ENCODE measurements at places on chromosomes 12 and 14.

- no peak for DNase-seq
These were observed 112.5 kb downstream of the ETV6 start for GRCh38 chr12:11761869-11762567.

- no peak for DNase-seq
These were observed 138.0 kb downstream of the ZNF664 start for GRCh38 chr12:124111006-124111405.

DNA sequence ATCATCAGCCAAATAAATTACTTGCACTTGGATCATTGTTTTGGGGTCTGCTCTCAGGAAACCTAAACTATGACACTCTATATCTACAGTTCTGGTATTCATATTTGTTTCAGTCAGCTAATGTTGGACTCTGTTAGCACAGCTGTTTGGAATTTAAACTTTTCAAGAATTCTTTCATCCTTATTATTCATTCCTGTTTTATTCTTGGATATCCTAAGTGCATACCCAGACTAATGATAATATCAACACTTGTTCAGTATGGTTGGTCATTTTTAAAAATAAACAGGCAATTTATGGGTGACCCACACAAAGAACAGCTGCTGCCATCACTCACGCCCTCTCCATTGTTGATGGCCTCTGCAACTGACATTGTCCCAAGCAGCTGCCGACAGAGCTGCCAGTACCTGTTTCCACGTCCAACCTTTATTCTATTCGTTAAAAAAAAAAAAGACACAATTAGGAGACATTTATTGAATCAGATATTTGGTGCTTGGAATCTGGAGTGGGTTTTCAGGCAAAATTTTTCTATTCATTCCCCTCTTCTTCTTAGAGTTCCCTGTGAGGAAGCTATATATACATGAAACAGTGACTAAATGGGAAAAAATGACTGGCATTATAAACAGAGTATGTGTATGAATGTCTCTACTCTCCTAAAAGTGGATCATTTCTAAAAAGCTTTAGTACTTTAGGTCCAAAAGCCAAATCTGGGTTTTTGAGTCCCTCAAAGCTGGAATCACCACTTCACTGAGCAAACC is 252.1 kb upstream of the NAV3 start:
- no peak for DNase-seq

- DNase-seq, result no peak
These were observed 106.0 kb upstream of the CCDC196 start for GRCh38 chr14:66380143-66380542.

GRCh38 chr12:54195737-54196347 is 7.1 kb upstream of the SMUG1 start:
- no peak for DNase-seq

DNA sequence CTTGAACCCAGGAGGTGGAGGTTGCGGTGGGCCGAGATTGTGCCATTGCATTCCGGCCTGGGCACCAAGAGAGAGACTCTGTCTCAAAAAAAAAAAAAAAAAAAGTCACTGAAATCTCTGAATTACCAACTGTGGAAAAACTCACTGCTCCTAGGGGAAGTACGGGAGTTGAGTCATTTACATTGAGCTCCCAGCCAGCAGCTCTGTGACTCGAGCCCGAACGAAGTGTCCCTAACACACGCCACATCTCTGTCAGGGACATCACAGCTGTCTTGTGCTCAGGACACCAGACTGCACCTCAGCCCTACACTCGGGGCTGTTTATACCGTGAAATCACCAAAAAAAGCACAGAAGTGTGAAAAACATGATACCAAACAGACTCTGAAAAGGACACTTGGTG is 21.1 kb downstream of the ATP6V0A2 start:
- DNase-seq, result no peak

GRCh38 chr14:68548194-68549076 is 244.4 kb downstream of the ZFP36L1 start:
- DNase-seq, result no peak

- DNase-seq, result no peak
These were observed 46.5 kb upstream of the ESR2 start for GRCh38 chr14:64340560-64341196.

DNA sequence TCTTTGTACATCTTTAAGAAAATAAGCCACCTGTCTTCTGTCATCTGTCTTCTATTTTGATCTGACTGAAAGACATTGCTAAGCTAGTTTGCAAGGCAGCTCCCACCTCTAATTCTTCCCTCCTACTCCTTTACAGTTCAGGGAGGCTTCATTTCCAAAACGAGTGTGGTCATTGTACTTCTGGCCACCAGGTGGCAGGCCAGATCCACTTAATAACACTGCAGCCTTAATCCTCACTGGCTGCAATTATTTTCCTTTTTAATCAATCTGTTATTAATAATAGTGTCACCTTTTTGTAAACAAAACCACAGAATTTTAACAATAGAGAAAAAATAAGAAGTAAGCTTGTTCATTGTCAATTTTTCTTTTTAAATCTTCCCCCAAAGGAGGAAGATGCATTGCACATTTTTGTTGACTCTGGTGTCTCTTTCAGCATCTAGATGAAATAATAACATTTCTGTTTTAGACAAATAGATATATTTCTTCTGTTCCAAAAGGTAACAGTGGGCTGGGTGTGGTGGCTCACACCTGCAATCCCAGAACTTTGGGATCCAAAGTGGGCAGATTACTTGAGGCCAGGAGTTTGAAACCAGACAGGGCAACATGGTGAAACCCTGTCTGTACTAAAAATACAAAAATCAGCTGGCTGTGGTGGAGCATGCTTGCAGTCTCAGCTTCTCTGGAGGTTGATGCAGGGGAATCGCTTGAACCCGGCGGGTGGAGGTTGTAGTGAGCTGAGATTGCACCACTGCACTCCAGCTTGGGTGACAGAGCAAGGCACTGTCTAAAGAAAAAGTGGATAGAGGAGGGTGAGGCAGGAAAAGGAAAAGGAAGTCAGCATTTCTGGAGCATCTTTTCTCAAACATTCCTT is 23.3 kb downstream of the GABARAPL1 start:
- DNase-seq, result no peak

DNA sequence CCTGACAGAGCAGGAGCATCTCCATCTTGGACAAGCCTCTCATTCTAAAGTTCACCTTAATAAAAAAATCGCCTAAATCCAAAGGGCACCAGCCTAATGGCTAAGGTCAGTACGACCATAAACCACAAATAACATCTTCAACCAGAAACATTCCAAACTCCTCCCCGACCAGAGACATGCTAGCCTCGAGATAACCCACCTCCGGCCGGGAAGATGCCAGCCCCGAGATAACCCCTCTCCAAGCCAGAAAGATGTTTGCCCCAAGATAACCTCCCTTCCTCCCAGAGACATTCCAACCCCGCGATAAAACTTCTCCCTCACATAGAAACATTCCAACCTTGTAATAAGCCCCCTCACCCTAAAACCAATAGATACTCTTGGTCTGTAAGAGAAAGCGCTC is 86.8 kb upstream of the PKP2 start:
- no peak for DNase-seq

DNA sequence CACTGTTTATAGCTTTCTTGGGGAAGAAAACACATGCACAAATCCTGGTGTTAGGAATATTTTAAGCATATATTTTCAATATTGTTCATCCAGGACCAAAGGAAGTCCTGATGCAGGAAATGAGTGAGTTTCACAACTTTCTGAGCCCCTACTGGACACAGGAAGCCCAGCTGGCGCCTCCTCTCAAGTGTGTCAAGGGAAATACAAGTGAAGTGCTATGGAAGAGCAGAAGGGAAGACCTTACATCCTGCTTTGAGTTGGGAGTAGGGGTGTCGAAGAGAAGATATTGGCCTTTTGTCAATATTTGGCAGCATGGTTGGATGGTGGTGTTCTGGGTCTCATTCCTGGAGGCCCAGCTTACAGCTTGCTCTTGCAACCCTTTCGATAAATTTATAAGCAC is 66.1 kb upstream of the ZDHHC17 start:
- DNase-seq, result no peak

DNA sequence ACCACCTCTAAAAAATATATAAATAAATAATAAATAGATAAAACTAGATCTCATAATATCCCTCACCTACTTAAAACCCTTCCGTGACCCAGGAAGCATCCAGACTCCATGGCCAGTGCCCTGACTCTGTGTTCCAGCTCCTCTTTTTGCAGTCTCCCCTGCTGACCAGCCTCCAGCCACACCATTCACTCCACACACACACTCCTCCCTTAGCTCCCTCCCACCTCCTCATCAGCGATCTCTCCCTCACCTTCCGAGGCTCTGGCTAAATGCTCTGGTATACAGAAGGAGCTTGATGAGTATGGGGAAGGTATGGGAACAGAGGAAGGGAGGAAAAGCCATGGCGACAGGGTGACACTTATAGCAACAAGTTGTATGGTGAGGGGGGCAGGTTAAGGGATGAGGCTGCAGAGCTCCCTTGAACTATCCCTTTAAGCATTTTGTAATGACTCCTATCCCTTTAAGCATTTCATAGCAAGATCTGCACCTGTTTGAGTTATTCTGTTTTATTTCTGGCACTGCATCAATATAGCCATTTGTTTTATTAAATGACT is 26.1 kb upstream of the EIF4B start:
- DNase-seq, result no peak

GRCh38 chr14:92748259-92749016 is at the start of gene LGMN:
LGMN (minus strand) TSS chr14:92748627; CDS start chr14:92732786, 15,841 bp downstream.
- peak; percentile 61 for DNase-seq

- DNase-seq, result no peak
These were observed 5.9 kb upstream of the CRIP2 start for GRCh38 chr14:105468621-105469241.

DNA sequence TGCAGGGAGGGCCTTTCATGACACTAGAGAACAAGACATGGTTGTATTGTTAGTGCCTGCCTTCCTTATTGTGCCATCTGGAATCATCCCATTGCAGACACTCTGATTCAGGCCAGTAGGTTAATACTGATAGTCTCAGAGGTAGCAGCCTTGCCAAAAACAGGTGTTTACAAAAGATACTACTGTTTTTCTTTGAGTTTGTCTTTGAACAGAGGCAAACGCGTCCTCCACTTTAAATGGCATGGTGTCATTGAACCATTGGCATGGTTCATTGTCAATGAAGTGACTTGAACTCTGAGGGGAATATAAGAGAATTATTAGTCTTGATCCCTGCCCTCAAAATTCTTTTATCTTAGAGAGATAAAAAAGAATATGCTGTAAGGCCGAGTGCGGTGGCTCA is 4.2 kb downstream of the FNTB start:
- DNase-seq, result no peak

DNA sequence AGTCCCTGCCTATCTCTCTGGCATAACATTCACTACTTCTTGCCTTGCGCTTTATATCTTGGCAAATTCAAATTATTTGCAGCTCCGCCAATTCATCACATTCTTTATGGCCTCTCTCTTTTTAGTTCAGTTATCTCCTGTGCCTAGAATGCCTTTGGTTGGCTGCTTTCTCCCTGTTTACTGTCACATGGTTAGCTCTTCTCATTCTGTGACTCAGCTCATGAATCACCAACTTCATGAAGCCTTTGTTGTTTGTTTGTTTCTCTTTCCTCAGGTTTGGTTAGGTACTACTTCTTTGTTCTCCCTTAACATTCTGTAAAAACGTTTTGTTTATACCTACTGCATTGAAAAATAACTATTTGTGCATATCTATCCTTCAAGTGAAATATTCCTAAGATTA is 376.5 kb upstream of the GARIN6 start:
- no peak for DNase-seq

GRCh38 chr12:91289906-91290305 is 107.3 kb upstream of the DCN start:
- DNase-seq, result no peak

DNA sequence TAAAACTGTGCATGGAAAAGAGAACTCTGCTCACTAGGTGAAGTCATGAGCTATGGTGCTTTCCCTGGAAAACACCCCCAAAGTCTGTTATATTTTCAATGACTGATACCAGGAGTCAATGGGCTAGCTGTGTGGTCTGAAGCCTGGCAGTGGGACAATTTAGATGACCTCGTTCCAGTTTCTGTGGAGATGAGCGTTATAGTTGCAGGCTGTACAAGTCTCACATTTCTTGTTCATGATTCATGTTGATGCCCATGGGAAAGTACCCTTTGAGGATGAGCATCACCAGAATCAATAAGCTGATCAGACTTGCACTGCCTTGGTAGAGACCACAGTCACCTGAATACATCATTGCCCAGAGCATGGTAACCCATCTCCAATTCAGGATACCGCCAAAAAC is 70.7 kb downstream of the NOVA1 start:
- DNase-seq, result no peak
